Activated CD4-positive, alpha-beta T cell treated with anti-CD3 and anti-CD28 coated beads for 1 hour (primary cell): ENCODE measurements at places on chromosomes 2 and 18.
A peak's percentile ranks its signal among the peaks of the same experiment; 100 is the strongest.

- no peak for DNase-seq
Measured at GRCh38 chr2:39487398-39488250, 50.5 kb upstream of the MAP4K3 start.

GRCh38 chr2:177952151-177952550, 120.4 kb downstream of the PDE11A start:
- no peak for DNase-seq

GRCh38 chr2:240423788-240424191, 11.7 kb upstream of the GPC1 start:
- no peak for DNase-seq

DNA sequence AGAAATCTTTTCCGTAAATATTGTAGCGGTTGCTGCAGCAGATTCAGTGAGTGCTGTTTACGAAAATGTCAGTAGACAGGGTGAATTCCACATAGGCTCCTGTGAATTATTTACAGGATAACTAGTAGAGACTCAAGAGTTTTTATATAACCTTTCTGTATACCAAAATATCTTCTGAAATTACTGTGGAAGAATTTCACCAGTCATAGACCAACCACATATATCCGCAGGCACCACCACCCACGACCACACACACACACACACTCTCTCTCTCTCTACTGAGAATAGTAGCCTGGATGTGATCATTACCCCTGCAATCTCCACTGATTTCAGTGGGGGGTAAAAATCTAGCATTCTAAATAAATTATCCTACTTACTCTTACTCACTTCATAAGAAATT, 341.8 kb downstream of the RBM43 start:
- no peak for DNase-seq

DNA sequence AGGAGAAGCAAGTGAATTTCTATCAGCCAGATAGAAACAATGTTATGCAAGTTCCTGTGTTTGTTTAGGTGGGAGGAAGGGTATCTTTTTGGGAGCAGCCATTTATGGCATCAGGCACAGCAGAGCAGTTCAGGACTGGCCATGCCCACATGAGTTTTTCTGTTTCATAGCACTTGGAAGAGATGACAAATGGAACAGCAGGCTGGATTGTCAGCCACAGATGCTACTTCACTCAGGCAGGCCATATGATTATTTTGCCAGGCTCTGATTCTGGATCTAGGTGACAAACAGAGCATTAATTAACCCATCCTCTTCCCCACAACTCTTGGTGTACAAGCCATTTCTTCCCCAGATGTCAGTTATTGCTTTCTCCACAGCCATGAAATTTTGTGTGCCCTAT, 63.8 kb downstream of the GALNT13 start:
- no peak for DNase-seq

DNA sequence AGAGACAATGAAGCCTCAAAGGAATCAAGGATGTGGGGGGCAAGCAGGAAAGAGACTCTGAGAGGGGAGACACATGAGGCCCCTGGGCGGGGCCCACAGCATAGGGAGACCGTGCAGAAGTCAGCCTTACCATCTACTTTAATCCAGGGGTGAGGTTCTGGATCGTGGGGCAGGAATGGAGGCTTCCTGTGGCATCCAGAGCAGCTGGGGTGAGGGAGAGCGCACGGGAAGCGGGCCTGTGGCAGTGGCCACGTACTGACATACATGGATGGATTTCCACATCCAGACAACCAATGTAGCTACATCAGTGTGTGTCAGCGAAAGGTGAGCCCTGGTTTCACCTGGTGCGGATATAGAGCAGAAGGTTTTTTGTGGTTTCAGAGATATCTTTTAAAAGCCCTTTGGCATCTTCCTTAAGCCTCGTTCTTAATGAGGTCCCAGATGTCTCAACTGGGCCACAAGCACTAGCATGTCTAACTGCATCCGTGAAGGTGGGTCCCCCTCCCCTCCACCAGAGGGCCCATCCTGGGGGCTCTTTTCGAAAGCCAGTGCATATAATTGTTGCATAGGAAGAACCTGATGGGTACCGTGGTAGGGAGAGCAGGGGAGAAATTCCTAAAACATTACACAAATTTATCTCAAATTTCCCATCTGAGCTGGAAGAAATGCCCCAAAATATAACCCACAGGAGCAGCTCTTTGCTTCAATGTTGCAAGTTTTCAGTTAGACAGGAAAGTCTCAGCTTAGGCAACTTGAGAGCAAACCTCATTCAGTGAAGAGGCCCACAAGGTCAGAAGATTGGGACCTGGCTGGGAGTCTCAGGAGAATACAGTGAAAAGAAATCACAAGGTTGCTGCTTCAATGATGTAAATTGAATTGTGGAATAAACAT, 90.9 kb downstream of the SP3 start:
- DNase-seq: no peak

GRCh38 chr2:55733335-55733734, 39.7 kb upstream of the PNPT1 start:
- no peak for DNase-seq

GRCh38 chr18:76996429-76996828, 136.2 kb downstream of the MBP start:
- DNase-seq: no peak

DNA sequence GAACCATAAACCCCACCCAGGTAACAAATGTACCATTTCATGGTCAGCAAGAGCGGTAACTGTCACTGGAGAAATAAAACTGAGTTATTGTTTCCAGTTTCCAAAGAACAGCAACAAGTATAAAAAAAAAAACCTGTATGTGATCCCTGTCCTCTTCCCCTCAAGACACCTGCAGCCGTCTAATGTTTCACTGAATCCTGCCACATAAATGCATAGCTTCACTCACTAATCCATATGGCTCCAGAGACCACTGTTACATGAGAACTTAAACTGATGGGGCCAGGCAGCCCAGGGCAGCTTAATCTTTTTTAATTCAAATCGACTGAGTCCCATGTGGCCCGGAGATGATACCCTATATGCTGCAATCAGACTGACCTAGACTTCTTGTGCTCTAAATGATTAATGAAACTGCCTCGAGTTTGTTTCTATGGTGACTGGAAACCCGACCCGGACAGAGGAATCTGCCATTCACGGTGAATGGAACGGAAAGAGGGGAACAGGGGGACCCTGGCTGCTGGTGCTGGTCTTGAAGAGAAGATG, 60.9 kb upstream of the SIX2 start:
- no peak for DNase-seq

- no peak for DNase-seq
Measured at GRCh38 chr18:78878335-78878734, 101.3 kb upstream of the SALL3 start.

GRCh38 chr2:16604236-16604635, 61.4 kb downstream of the CYRIA start:
- DNase-seq: no peak

DNA sequence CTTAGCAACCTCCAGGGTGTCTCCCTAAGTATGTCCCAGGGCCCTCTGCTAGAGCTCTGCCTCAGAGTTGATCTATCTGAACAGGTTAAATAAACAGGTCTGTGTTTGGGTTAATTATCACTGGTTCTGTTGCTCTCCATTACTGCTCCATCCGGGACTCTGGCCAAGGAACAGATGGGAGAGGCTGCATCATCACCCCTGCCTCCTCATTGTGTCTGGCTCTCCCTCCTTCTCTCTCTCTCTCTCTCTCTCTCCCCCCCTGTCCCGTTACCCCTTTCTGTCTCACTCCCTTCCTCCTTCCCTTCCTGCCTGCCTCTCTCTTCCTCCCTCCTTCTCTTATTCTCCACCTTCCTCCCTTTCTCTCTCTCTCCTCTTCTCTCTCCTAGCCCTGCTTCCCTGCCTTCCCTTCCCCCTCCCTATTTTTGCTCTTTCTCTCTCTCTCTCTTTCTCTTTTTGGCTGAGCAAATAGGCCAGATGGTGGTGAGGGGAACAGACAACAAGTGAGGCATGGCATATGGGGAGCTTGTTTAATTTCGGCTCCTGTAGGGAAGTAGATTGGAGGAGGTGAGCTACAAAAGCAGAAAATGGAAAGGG, 62.1 kb downstream of the SETBP1 start:
- no peak for DNase-seq

DNA sequence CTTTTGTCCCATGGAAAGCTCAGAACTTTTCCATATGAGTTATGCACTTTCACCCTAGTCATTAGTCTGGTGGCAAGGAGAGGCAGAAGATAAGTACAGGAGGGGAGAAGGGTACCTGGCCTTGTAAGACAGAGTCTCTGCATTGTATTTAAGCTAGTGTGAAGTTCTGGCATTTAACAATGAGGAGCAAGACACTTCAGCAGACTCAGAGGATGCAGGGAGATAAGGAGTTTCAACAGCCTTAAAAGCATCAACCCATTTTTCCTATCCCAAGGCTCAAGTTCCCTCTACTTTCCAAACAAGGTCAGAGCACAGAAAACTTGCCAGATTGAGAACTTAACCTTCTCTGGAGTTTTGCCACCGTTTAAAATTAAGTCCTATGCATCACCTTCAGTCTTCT, 348.2 kb upstream of the VRK2 start:
- DNase-seq: no peak

GRCh38 chr2:207796585-207797350, 27.1 kb upstream of the FZD5 start:
- no peak for DNase-seq

GRCh38 chr2:200472853-200473464, 36.9 kb downstream of the KCTD18 start:
- no peak for DNase-seq

DNA sequence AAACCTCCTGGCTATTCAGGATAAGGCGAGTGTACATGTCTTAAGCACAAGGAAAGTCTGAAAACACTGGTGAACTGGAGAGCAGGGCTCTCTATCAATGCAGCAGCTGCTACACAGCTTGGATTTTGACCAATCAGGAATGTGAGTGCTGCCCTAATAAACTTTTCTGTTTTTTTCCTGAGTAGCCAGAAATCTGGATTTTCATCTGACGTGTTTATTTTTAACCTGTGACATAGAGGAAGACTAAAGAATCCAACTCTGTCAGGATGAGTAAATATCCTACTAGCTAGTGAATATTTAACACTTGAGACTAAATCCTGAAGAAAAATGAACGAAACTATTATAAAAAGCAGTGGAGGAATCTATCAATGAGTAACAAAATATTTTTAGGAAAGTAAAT, 1638.9 kb downstream of the LRP1B start:
- no peak for DNase-seq

- no peak for DNase-seq
Measured at GRCh38 chr2:47602996-47603395, 179.9 kb upstream of the MSH6 start.

- no peak for DNase-seq
Measured at GRCh38 chr2:105806996-105807395, 62.3 kb downstream of the NCK2 start.

GRCh38 chr18:76958692-76959341, 136.5 kb downstream of the ZNF236 start:
- DNase-seq: no peak

GRCh38 chr2:14530506-14530905, 102.0 kb upstream of the LRATD1 start:
- DNase-seq: no peak

DNA sequence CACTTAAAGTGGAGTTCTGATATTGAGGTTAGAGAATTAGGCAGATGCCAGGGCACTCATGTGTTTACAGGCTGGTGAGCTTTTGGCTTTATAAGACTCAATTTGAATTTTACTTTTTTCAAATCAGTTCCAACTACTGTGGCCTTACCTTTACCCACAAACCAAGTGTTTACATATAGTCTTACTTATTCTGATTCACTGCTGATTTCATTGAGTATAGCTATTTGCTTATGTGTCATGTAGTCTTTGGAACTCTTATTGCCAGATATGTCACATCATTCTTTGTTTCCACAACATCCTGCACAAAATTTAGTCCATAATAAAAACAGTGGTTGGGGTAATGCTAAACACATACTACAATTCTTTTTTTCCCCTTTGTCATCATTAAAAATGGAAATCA, 96.5 kb downstream of the XIRP2 start:
- no peak for DNase-seq

GRCh38 chr2:222418739-222419138, 5.6 kb upstream of the SGPP2 start:
- DNase-seq: no peak

- no peak for DNase-seq
Measured at GRCh38 chr2:176682278-176682677, 413.0 kb downstream of the MTX2 start.

GRCh38 chr2:127082974-127083373, 24.0 kb downstream of the BIN1 start:
- no peak for DNase-seq

- no peak for DNase-seq
Measured at GRCh38 chr2:196589419-196589818, 50.1 kb upstream of the CCDC150 start.

GRCh38 chr2:24840962-24841945, 48.0 kb downstream of the CENPO start:
- no peak for DNase-seq

GRCh38 chr2:208426412-208427045, 19.9 kb downstream of the PTH2R start:
- DNase-seq: no peak

- DNase-seq: peak; percentile 51
Measured at GRCh38 chr18:3585656-3586509, 135.9 kb downstream of the TGIF1 start.

- no peak for DNase-seq
Measured at GRCh38 chr2:25105336-25106085, 62.9 kb downstream of the POMC start.

GRCh38 chr18:25832001-25832604, 258.3 kb downstream of the SS18 start:
- no peak for DNase-seq

GRCh38 chr18:8673256-8674209, 31.8 kb upstream of the MTCL1 start:
- no peak for DNase-seq

GRCh38 chr2:191642541-191642940, 35.4 kb upstream of the NABP1 start:
- DNase-seq: no peak

DNA sequence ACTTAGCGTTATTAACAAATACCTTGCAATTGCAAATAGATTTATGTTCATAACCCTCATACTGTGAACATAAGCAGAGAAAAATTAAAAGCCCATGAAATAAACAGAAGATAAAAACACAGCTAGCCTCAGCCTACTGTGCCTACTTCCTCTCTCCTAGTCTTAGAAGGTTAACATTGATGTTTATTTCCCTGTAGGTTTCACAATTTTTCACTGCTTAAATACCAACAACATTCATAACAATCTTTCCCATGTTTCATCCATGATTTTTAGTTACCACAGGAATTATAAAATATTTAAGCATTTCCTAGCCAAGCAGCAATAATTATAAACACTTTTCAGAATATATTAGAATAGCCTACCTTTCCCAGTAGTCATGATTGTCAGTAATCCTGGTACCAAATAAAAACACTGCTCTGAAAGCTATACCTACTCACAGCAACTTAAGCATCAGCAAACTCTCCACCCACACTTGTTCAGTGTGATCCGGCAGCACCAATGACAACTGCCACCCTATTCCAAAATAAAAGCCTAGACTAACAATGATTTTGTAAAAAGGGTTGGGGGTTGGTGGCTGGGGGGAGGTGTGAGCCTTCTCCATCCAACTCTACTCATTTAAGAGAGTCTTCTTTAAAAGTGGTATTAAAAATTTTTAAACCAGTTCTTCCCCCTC, 40.6 kb upstream of the RNU4ATAC start:
- no peak for DNase-seq

- DNase-seq: no peak
Measured at GRCh38 chr2:101496279-101496678, 21.4 kb upstream of the RFX8 start.
